ENCODE measurements at places on chromosomes 11 and 22. TPM values are rescaled to one million over a fixed set of nuclear protein-coding genes. Genes with fewer than 3 reads are reported as not detected.

DNA sequence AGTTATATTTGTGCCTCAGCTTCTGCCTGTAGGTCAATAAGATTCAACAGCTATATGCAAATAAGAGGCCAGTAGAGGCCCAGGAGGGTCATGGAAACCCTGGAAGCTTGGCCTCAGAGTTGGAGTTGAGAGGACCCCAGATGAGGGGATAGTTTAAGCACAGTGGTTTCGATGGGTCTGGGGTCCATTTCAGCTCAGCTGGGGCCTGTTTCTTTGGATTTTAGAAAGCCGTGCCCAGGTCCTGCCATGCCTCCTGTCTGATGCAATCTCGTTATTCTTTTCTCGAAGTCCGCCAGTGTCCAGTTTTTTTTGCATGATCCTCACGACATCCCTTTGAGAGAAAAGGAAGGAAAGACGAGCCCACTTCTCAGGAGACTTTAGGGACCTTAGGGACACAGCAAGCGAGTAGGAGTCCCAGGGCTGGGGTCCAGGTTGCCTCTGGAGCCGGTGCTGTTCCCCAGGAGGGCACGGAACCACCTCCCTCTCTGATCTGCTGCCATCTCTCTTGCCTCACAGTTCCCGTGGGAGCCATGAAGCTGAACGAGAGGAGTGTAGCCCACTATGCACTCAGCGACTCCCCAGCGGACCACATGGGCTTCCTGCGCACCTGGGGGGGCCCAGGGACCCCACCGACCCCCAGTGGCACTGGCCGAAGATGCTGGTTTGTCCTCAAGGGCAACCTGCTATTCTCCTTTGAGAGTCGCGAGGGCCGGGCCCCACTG lies 2.6 kb upstream of the SMDT1 start:
- H3K4me3 ChIP-seq, result no peak overlapping the region
- DNase-seq, result no peak
- H3K27ac ChIP-seq, result no peak overlapping the region
- H3K27me3 ChIP-seq, result no peaks in the 10 kb centered on the region
- no peaks in the 10 kb centered on the region for H3K36me3 ChIP-seq
- peaks cover 44% of the 10 kb centered on the region for H3K4me1 ChIP-seq

GRCh38 chr11:32960553-32961164 lies 55.0 kb upstream of the DEPDC7 start:
- no peak overlapping the region for H3K27ac ChIP-seq
- H3K4me3 ChIP-seq, result no peak overlapping the region
- peaks cover 16% of the 10 kb centered on the region for H3K36me3 ChIP-seq
- H3K27me3 ChIP-seq, result no peaks in the 10 kb centered on the region

OR51B4 gene
- not detected for total RNA-seq

- no peaks in the 10 kb centered on the region for H3K36me3 ChIP-seq
- no peaks in the 10 kb centered on the region for H3K27me3 ChIP-seq
- H3K27ac ChIP-seq, result no peak overlapping the region
- no peak overlapping the region for H3K4me3 ChIP-seq
- H3K4me1 ChIP-seq, result no peaks in the 10 kb centered on the region
- DNase-seq, result no peak
Measured at GRCh38 chr22:33493476-33494205, 426.6 kb downstream of the LARGE1 start.

- H3K4me3 ChIP-seq, result no peak overlapping the region
- H3K36me3 ChIP-seq, result no peaks in the 10 kb centered on the region
- no peak overlapping the region for H3K27ac ChIP-seq
Measured at GRCh38 chr22:50329236-50329635, 2.4 kb upstream of the DENND6B start.

PRG3 gene
- total RNA-seq, result not detected

- no peaks in the 10 kb centered on the region for H3K36me3 ChIP-seq
- no peak overlapping the region for H3K4me3 ChIP-seq
- no peaks in the 10 kb centered on the region for H3K27me3 ChIP-seq
Measured at GRCh38 chr22:30731658-30732057, 37.0 kb downstream of the OSBP2 start.

- no peak overlapping the region for H3K27ac ChIP-seq
- no peak overlapping the region for H3K4me3 ChIP-seq
- DNase-seq, result no peak
- H3K27me3 ChIP-seq, result no peaks in the 10 kb centered on the region
Measured at GRCh38 chr22:17964156-17964555, 60.2 kb downstream of the MICAL3 start.

GRCh38 chr22:37621352-37621860 lies 12.8 kb downstream of the GGA1 start:
- peaks cover 25% of the 10 kb centered on the region for H3K36me3 ChIP-seq
- H3K27me3 ChIP-seq, result no peaks in the 10 kb centered on the region
- H3K27ac ChIP-seq, result no peak overlapping the region
- peaks cover 29% of the 10 kb centered on the region for H3K4me1 ChIP-seq
- H3K4me3 ChIP-seq, result no peak overlapping the region
- DNase-seq, result no peak

GRCh38 chr22:44271732-44272400 lies 40.9 kb downstream of the SHISAL1 start:
- H3K27me3 ChIP-seq, result no peaks in the 10 kb centered on the region
- H3K36me3 ChIP-seq, result no peaks in the 10 kb centered on the region
- H3K27ac ChIP-seq, result no peak overlapping the region
- H3K4me3 ChIP-seq, result no peak overlapping the region
- no peaks in the 10 kb centered on the region for H3K4me1 ChIP-seq
- DNase-seq, result no peak

IFITM10 gene
- 2.4 TPM for total RNA-seq

- no peak overlapping the region for H3K27ac ChIP-seq
- no peaks in the 10 kb centered on the region for H3K36me3 ChIP-seq
- no peak overlapping the region for H3K4me3 ChIP-seq
- no peak for DNase-seq
- no peaks in the 10 kb centered on the region for H3K4me1 ChIP-seq
- no peaks in the 10 kb centered on the region for H3K27me3 ChIP-seq
Measured at GRCh38 chr11:8095371-8095770, 14.4 kb downstream of the TUB start.

GRCh38 chr22:22818861-22819855 lies 68.5 kb upstream of the IGLL5 start:
- H3K27ac ChIP-seq, result peak overlapping the region; percentile 62
- H3K36me3 ChIP-seq, result no peaks in the 10 kb centered on the region
- peak; percentile 86 for DNase-seq

FAU gene
- 1,172 TPM for total RNA-seq

DNA sequence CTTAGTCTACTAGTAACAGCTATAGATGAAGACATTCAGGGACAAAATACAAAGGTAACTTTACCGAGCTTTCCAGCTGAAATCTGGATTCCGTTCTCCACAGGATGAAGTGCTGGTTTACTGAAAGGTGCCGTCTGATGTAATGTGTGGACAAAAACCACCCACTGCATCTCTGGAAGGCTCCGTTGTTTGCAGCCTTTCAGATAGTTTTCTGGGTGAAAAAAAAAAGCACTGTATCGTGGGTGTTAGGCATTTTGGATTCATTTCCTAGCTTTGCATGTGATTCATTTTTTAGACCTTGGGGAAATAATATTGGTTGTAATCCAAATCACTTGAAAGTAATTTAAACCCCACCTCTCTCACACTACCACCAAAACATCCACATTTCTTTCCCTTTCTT lies 10.4 kb downstream of the JAM3 start:
- H3K27me3 ChIP-seq, result peaks cover 2% of the 10 kb centered on the region
- no peaks in the 10 kb centered on the region for H3K36me3 ChIP-seq
- no peak overlapping the region for H3K27ac ChIP-seq
- no peak overlapping the region for H3K4me3 ChIP-seq
- H3K4me1 ChIP-seq, result no peaks in the 10 kb centered on the region

VWCE gene
- total RNA-seq, result 0.94 TPM

- no peaks in the 10 kb centered on the region for H3K27me3 ChIP-seq
- no peaks in the 10 kb centered on the region for H3K36me3 ChIP-seq
- H3K4me1 ChIP-seq, result no peaks in the 10 kb centered on the region
- H3K4me3 ChIP-seq, result no peak overlapping the region
- no peak overlapping the region for H3K27ac ChIP-seq
Measured at GRCh38 chr11:38543311-38543710, 1945.3 kb upstream of the RAG2 start.

ZC3H12C gene
- 3.0 TPM for total RNA-seq

TRIM48 gene
- not detected for total RNA-seq

DNA sequence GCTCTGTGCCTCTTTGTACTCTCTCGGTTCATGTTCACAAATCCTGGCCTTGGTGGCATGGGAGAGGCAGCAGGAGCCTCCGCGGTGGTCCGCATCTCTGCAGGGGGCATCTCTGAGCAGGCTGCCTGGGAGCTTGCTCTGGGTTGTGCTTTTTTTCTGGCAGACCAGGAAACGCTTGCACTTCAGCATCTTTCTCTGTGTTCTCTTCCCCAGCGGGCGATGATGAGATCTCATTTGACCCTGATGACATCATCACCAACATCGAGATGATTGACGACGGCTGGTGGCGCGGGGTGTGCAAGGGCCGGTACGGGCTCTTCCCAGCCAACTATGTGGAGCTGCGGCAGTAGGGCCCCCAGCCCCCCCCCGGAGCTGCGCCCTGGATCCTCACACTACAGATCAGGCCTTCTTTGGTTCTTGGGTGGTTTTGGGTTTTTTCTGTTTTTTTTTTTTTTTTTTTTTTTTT lies 36.5 kb downstream of the CTTN start:
- H3K27me3 ChIP-seq, result no peaks in the 10 kb centered on the region
- H3K27ac ChIP-seq, result no peak overlapping the region
- no peak for DNase-seq
- no peak overlapping the region for H3K4me3 ChIP-seq
- no peaks in the 10 kb centered on the region for H3K4me1 ChIP-seq

DNA sequence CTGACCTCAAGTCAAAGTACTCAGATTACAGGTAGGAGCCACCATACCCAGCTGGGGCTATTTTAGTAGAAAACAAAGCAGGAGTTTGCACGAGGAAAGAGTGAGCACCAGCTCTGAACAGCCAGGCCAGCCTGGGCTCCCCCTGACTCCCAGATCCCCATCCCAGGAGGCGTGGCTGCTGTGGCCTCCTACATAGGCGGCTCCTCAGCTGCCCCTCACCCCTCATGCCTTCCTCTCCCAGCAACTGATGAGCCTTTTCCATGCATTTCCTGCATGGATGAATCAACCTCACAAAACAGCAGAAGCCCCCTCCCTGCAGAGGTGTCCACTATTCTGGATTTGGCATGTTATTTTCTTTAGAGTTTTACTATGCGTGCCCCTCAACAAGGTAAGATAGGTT lies 10.5 kb upstream of the FLRT1 start:
- H3K4me1 ChIP-seq, result peaks cover 7% of the 10 kb centered on the region
- no peak overlapping the region for H3K4me3 ChIP-seq
- no peak overlapping the region for H3K27ac ChIP-seq
- H3K36me3 ChIP-seq, result no peaks in the 10 kb centered on the region

GRCh38 chr22:27435844-27436576 lies 365.5 kb downstream of the MN1 start:
- DNase-seq, result no peak
- H3K4me3 ChIP-seq, result no peak overlapping the region
- H3K4me1 ChIP-seq, result no peaks in the 10 kb centered on the region
- no peaks in the 10 kb centered on the region for H3K27me3 ChIP-seq

SLC22A6 gene
- not detected for total RNA-seq

GRCh38 chr11:11304550-11304949 lies 48.5 kb downstream of the CSNK2A3 start:
- no peaks in the 10 kb centered on the region for H3K4me1 ChIP-seq
- no peaks in the 10 kb centered on the region for H3K36me3 ChIP-seq
- H3K27me3 ChIP-seq, result no peaks in the 10 kb centered on the region
- no peak for DNase-seq
- no peak overlapping the region for H3K27ac ChIP-seq
- H3K4me3 ChIP-seq, result no peak overlapping the region

DNA sequence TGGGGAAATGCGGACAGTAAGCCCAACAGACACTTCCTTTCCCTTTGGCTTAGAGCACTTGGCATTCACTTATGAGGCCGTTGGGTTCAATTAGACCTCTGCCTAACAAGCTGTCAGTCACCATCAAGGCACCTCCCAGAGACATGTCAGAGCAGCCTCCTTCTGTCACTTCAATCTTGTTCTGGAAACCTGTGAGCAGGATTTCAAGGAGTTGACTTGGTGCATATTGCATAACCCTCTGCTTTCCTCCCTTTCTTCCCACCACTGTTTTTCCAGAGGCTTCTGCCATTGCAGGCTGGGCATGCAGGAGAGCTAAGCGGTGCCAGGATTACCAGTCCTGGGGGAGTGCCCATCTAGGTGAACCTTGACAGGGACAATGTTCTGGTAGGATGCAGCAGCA lies 484.2 kb upstream of the LRRC4C start:
- DNase-seq, result no peak
- no peak overlapping the region for H3K27ac ChIP-seq
- no peaks in the 10 kb centered on the region for H3K36me3 ChIP-seq

GRCh38 chr22:44550711-44551491 lies 52.9 kb upstream of the RTL6 start:
- H3K27ac ChIP-seq, result no peak overlapping the region
- no peaks in the 10 kb centered on the region for H3K27me3 ChIP-seq
- no peaks in the 10 kb centered on the region for H3K36me3 ChIP-seq
- H3K4me1 ChIP-seq, result no peaks in the 10 kb centered on the region
- H3K4me3 ChIP-seq, result peak overlapping the region; percentile 41
- DNase-seq, result peak; percentile 32

- no peaks in the 10 kb centered on the region for H3K4me1 ChIP-seq
- no peaks in the 10 kb centered on the region for H3K27me3 ChIP-seq
- DNase-seq, result no peak
- no peaks in the 10 kb centered on the region for H3K36me3 ChIP-seq
Measured at GRCh38 chr11:26551186-26551801, 20.8 kb downstream of the MUC15 start.

- peak within 1 kb of the TSS; percentile 92 for H3K4me3 ChIP-seq
- DNase-seq, result peak; percentile 97
- H3K36me3 ChIP-seq, result peaks cover 36% of the 10 kb centered on the region
Measured at GRCh38 chr22:39520226-39521105, at the start of gene ATF4. Gene ATF4 (plus strand): TSS chr22:39520562. CDS start chr22:39521446, 884 bp downstream.

LRRC4C gene
- not detected for total RNA-seq

- H3K27me3 ChIP-seq, result no peaks in the 10 kb centered on the region
- no peaks in the 10 kb centered on the region for H3K4me1 ChIP-seq
- no peak overlapping the region for H3K4me3 ChIP-seq
- H3K36me3 ChIP-seq, result no peaks in the 10 kb centered on the region
- H3K27ac ChIP-seq, result no peak overlapping the region
- no peak for DNase-seq
Measured at GRCh38 chr11:2012440-2012839, 14.8 kb upstream of the H19 start.

DNA sequence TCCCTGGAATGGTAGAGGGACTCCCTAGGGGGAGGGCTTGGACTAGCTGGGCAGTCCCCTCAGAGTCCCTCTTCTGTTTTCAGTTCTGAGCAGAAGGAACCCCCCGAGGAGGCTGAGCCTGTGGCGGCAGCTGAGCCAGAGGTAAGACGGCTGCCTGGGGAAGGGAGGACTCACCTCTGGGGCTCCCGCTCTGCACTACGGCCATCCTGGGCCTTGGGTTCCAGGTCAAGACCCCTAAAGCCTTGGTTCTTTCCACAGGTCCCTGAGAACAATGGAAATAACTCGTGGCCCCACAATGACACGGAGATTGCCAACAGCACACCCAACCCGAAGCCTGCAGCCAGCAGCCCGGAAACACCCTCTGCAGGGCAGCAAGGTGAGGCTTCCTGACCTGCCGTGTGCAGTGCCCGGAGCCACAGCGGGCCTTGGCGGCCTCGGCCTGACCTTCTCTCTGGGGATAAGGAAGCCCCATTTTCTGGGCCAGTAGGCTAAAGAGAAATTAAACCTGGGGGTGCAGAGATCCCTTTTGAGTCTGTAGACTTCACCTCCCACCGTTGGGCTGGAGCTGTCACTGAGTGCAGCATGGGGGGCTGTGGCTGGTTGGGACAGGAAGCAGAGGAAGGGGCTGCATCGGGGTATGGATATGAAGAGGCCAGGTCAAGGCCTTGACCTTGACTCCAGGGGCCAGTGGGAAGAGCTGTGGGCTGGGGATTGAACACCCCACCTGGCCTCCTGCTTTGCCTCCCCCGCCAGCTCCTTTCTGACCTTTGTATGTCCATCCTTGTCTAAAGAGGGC lies 15.0 kb downstream of the INCENP start:
- H3K4me1 ChIP-seq, result peaks cover 2% of the 10 kb centered on the region
- H3K36me3 ChIP-seq, result peaks cover 40% of the 10 kb centered on the region
- no peaks in the 10 kb centered on the region for H3K27me3 ChIP-seq
- DNase-seq, result no peak
